ENCODE measurements at places on chromosomes 7 and 10. TPM values are rescaled to one million over a fixed set of nuclear protein-coding genes. Genes with fewer than 3 reads are reported as not detected.

The ACTL6B gene
- not detected for total RNA-seq

- DNase-seq, result no peak
These were observed 18.9 kb upstream of the GPR22 start for GRCh38 chr7:107450970-107451369.

DNA sequence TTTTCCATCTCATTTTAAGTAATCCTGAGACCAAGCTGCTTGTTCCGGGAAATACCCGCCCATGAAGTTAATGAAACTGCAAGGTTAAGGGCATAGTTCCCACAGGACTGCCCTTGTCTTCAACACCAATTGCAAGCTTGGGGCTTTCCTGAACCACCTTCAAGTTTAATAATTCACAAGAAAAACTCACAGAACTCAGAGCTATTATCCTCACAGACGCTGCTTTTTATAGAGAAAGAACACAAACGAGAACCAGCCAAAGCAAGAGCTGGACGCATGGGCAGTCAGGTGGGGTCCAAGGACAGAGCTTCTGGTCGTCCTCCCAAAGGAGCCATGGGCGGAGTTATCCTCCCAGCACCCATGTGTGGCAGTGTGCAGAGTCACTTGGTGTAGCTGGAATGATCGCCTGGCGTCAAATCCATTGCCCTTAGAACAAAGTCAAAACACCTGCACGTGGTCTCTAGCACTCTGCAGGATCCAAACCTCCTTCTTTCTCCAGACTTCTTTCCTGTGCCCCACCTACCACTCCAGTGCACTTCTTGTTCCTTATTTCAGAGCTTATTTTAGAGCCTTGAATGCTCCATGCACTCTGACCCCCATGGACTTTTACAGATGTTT lies 56.7 kb downstream of the SNX10 start:
- no peak for DNase-seq

- no peak for DNase-seq
These were observed 128.8 kb upstream of the SEM1 start for GRCh38 chr7:96838481-96838880.

- DNase-seq, result no peak
These were observed 15.2 kb downstream of the SORBS1 start for GRCh38 chr10:95545981-95546380.

- no peak for DNase-seq
These were observed 57.5 kb upstream of the CHST15 start for GRCh38 chr10:124150807-124151417.

DNA sequence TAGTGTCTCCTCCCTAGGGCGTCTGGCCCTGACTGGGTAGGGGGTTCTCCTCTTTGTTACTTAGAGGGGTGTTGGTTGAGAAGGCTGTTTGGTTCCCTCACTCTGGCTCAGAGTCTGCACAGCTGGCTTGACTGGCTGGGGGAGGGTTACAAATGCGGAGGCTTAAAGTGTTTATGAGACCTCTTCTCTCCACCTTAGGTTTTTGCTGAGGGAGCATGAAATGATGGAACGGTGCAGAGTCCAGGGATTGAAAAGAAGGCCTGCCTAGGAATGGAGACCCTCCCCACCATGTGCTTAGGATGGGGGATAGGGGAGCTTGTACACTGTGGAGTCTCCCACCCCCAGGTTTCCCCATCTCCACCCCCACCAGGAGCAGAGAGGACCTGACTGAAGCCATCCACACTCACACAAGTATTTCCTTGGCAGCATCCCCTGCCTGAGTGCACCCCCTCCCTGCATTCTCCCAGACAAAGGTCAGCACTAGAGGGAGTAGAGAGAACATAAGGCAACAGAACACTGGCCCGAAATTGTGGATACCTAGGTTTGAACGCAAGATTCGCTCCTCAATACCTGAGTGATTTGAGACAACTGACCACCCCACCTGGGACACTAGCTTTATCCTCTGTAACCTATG lies 1.7 kb upstream of the LDB1 start:
- DNase-seq, result no peak

DNA sequence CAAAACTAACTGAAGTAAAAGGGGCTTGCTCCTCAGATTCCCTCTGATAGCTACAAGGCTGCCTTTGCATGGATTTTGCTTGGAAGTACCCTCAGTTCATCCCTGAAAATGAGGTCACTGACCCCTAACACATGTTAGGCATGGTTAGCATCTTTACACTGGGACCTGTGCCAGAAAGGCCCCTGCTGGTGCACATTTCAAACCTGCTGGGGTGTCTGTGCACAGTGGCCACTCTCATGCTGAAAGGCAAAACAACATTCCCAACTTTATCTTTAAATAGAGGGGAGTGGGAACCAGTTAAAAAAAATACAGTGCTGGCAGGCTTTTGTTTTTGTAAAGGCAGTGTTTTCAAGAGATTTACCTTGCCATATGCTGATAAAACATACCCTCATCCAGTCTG lies 99.1 kb downstream of the ANK3 start:
- DNase-seq, result no peak

The LIPJ gene
- total RNA-seq, result not detected

All from T-helper 17 cell (primary cell).